ENCODE measurements at places on chromosomes 5 and 9. TPM values are rescaled to one million over a fixed set of nuclear protein-coding genes. Genes with fewer than 3 reads are reported as not detected.

Gene C9orf57
- total RNA-seq = not detected

Gene CDO1
- total RNA-seq = not detected

Gene CSF1R
- total RNA-seq = under 0.01 TPM

Gene TAS2R1
- not detected for total RNA-seq
